ENCODE measurements at places on chromosomes 5 and 9.

GRCh38 chr9:3920604-3921582, 379.0 kb downstream of the GLIS3 start:
- no peak for DNase-seq

- DNase-seq: no peak
These were observed 1.3 kb downstream of the MED10 start for GRCh38 chr5:6376974-6377520.

GRCh38 chr5:101425339-101425859, 522.3 kb upstream of the ST8SIA4 start:
- no peak for DNase-seq

DNA sequence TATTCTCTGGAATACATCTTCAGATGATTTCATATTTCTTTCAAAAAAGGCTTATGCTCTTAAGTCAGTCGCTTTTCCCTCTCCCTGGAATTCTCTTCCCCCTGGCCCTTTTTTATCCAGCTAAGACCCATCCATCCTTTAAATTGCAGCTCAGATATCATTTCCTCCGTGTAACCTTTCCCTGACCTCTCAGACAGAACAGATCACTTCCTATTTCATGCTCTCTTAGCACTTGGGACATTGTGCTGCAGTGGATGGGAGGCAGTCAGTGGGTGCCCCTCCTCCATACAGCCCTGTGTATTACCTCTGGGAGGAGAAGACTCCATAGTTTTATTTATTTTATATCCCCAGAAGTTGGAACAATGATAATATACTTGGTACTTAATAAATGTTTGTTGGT, 423.4 kb downstream of the ISL1 start:
- no peak for DNase-seq

- no peak for DNase-seq
These were observed 115.6 kb upstream of the CPEB4 start for GRCh38 chr5:173772384-173773059.

- DNase-seq: no peak
These were observed 82.7 kb upstream of the NAA35 start for GRCh38 chr9:85858056-85858750.

Data from glutamatergic neuron (in vitro differentiated cells).